SK-MEL-5 (cell line): ENCODE measurements at places on chromosomes 1 and 21. TPM values are rescaled to one million over a fixed set of nuclear protein-coding genes. Genes with fewer than 3 reads are reported as not detected.

- DNase-seq: peak; percentile 71
Observed at GRCh38 chr1:157992031-157992832, 1.2 kb upstream of the KIRREL1 start.

DNA sequence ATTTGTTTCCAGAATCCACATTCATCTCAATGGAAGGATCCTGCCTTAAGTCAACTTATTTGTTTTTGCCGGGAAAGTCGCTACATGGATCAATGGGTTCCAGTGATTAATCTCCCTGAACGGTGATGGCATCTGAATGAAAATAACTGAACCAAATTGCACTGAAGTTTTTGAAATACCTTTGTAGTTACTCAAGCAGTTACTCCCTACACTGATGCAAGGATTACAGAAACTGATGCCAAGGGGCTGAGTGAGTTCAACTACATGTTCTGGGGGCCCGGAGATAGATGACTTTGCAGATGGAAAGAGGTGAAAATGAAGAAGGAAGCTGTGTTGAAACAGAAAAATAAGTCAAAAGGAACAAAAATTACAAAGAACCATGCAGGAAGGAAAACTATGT lies 2.6 kb downstream of the GADD45A start:
- DNase-seq: no peak

- no peak for DNase-seq
Observed at GRCh38 chr1:218495931-218496330, 150.8 kb downstream of the TGFB2 start.

DNA sequence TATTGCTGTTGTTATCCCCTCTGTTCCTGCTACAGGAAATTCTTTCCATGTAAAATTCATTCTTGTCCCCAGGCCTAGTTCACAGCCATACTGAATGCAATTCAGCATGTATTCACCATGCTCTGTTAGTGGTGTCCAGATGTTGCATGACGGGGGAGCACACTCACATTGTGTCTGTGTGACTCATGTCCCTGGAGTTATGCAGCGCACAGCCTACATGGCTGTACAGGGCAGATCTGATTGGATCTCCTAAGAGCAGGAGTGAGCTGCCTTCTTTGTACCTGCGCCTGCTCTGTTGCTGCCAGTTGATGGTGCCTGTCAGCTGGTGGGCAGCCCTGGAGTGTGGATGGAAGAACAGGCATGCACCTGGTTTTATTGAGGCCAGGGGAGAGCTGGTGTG lies 17.6 kb downstream of the HTR6 start:
- no peak for DNase-seq

The ZNF692 gene
- total RNA-seq: 16.4 and 18.7 TPM in 2 replicates

The SHISAL2A gene
- not detected in 2 replicates for total RNA-seq

The HMCN1 gene
- total RNA-seq: 128 and 150 TPM in 2 replicates
